Endothelial cell of umbilical vein (primary cell): ENCODE measurements at places on chromosomes 3 and 15. TPM values are rescaled to one million over a fixed set of nuclear protein-coding genes. Genes with fewer than 3 reads are reported as not detected.
A peak's percentile ranks its signal among the peaks of the same experiment; 100 is the strongest.

GRCh38 chr3:148707601-148708380, 10.1 kb downstream of the AGTR1 start:
- no peak for DNase-seq
- no peaks in the 10 kb centered on the region for H3K4me1 ChIP-seq
- no peak overlapping the region for H3K4me3 ChIP-seq
- no peak overlapping the region for H3K27ac ChIP-seq
- no peaks in the 10 kb centered on the region for H3K36me3 ChIP-seq

- DNase-seq = no peak
- no peak overlapping the region for H3K27ac ChIP-seq
- no peak overlapping the region for H3K4me3 ChIP-seq
These were observed 19.5 kb upstream of the BSN start for GRCh38 chr3:49534581-49535441.

DNA sequence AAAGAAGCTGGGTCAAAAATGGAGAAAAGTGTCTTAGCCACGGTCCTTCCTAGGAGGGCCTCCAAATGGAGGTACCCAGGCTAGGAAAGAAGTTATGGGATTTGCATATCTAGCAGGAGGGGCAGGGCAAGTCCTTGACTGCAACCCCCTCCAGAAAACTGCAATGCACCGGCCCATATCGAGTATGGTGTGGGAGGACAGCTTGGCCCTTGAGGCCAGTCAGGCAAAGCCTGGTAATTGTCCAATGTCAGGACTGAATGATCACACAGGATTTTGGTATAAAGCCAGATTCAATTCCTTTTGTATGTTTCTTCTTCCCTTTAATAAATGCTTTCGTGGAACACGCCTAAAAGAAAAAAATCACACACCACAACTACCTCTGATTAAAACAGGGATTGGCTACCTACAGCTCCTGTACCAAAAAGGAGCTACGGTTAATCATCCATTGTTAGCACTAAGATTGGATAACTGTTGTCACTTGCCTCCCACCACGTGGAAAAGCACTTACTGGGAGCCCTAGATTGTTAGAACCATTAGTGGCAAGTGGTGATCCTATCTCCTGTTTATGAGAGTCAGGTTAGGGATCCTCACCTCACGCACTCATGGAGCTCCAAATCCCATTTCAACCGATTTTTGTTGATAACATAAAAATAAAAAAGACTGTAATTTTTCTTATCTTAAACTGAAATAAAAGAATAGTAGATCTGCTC, 1.2 kb downstream of the ZNF770 start:
- peak; percentile 30 for DNase-seq
- H3K36me3 ChIP-seq = peaks cover 2% of the 10 kb centered on the region
- peak overlapping the region; percentile 90 for H3K27ac ChIP-seq
- peak overlapping the region; percentile 70 for H3K4me3 ChIP-seq
- H3K4me1 ChIP-seq = peaks cover 32% of the 10 kb centered on the region

DNA sequence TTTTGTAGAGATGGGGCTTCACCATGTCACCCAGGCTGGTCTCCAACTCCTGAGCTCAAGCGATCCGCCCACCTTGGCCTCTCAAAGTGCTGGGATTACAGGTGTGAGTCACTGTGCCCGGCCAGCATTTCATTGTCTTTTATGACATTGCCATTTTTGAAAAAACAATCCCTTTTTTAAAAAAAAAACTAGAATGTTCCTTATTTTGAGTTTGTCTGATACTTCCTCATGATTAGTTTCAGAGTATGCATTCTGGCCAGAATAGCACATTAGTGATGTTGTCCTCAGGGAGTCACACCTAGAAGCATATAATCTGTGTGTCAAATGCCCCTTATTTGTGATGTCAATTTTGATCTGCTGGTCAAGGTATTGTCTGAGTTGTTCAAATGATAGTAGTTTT, 21.2 kb upstream of the NMD3 start:
- H3K4me3 ChIP-seq = no peak overlapping the region
- no peaks in the 10 kb centered on the region for H3K4me1 ChIP-seq
- no peaks in the 10 kb centered on the region for H3K36me3 ChIP-seq
- H3K27ac ChIP-seq = no peak overlapping the region

- H3K27ac ChIP-seq = no peak overlapping the region
- no peaks in the 10 kb centered on the region for H3K27me3 ChIP-seq
These were observed 337.0 kb downstream of the KCNH8 start for GRCh38 chr3:19485267-19485666.

GRCh38 chr3:27114684-27115083, 254.5 kb downstream of the NEK10 start:
- H3K4me1 ChIP-seq = no peaks in the 10 kb centered on the region
- no peak overlapping the region for H3K4me3 ChIP-seq
- DNase-seq = no peak
- no peak overlapping the region for H3K27ac ChIP-seq
- H3K27me3 ChIP-seq = no peaks in the 10 kb centered on the region

- no peak overlapping the region for H3K4me3 ChIP-seq
- no peaks in the 10 kb centered on the region for H3K4me1 ChIP-seq
- no peak overlapping the region for H3K27ac ChIP-seq
- H3K27me3 ChIP-seq = no peaks in the 10 kb centered on the region
- H3K36me3 ChIP-seq = no peaks in the 10 kb centered on the region
These were observed 182.9 kb downstream of the AKAP13 start for GRCh38 chr15:85563328-85563727.

- no peak overlapping the region for H3K27ac ChIP-seq
- H3K27me3 ChIP-seq = no peaks in the 10 kb centered on the region
- no peak for DNase-seq
- no peak overlapping the region for H3K4me3 ChIP-seq
These were observed 563.5 kb upstream of the TBL1XR1 start for GRCh38 chr3:177760803-177761202.

DNA sequence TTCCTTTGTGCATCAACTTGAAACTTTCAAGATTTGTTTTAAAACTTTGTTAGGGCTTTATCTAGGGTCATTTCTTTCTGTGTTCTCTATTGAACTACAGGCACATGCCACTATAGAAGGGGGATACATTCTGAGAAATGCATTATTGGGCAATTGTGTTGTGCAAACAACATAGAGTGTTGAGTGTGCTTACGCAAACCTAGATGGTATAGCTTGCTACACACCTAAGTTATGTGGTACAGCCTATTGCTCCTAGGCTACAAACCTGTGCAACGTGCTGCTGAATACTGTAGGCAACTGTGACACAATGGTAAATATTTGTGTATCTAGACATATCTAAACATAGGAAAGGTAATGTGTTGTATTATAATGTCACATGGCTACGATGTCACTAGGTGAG, 33.0 kb upstream of the KLF13 start:
- H3K36me3 ChIP-seq = no peaks in the 10 kb centered on the region
- peaks cover 30% of the 10 kb centered on the region for H3K27me3 ChIP-seq

- H3K27me3 ChIP-seq = peaks cover 2% of the 10 kb centered on the region
- no peak overlapping the region for H3K4me3 ChIP-seq
- no peak for DNase-seq
- H3K27ac ChIP-seq = no peak overlapping the region
These were observed 37.7 kb upstream of the HES1 start for GRCh38 chr3:194098081-194098842.

DNA sequence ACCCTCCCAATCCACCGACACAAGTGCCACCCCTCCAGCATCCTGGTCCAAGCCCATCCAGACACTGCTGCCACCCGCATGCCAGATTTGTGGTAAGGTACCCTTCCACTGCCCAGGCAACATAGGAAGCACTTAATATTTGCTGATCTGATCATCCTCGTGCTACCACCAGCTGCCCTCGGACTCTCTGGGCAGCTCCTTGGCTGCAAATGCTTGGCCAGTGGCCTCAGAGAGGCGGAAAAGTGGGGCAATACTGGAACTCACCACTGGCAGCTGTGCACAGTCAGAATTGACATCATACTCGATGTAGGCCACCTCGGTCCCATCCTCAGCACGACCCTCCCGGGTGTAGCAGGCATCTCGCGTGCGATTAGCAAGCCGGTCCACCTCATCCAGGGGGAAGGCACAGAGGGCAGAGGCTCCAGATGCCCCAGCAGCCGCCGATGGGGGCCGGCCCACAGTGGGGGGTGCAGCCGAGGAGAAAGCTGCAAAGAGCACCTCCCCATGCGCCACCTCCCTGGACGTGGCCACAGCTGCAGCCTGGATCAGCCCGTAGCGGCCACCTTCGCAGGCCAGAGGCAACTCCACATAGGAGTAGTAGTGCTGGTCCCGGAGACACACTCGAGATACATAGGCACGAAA, 6.5 kb downstream of the PLXNB1 start:
- peaks cover 4% of the 10 kb centered on the region for H3K4me1 ChIP-seq
- no peak overlapping the region for H3K27ac ChIP-seq

- no peaks in the 10 kb centered on the region for H3K36me3 ChIP-seq
- H3K27me3 ChIP-seq = no peaks in the 10 kb centered on the region
- H3K4me1 ChIP-seq = no peaks in the 10 kb centered on the region
- no peak for DNase-seq
- H3K4me3 ChIP-seq = no peak overlapping the region
These were observed 31.4 kb upstream of the UBE3A start for GRCh38 chr15:25470230-25470629.

DNA sequence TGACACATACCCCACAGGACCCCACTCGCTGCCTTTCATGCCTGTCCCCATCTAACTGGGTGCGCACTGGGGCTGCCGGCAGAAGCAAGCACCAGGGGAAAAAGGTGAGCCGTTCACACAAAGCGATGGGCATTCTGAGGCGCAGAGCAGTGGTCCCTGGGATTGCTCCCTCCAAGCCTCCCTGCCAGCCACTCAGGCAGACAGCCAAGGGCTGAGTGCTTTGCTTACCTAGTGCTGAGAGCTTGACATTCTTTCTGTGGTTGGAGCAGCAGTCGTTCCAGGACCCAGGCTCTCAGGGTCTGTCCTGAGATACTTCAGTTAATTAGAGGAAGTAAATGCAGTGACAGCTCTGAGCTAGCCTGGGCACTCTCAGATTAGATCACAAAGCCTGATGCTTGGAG, 5.7 kb downstream of the ESYT3 start:
- H3K4me3 ChIP-seq = no peak overlapping the region
- H3K36me3 ChIP-seq = no peaks in the 10 kb centered on the region
- H3K27me3 ChIP-seq = peaks cover 18% of the 10 kb centered on the region
- DNase-seq = no peak
- peaks cover 2% of the 10 kb centered on the region for H3K4me1 ChIP-seq

GRCh38 chr3:51669241-51670052, 1.6 kb upstream of the TEX264 start:
- peaks cover 3% of the 10 kb centered on the region for H3K36me3 ChIP-seq
- peaks cover 12% of the 10 kb centered on the region for H3K4me1 ChIP-seq
- no peak overlapping the region for H3K27ac ChIP-seq

- H3K27me3 ChIP-seq = no peaks in the 10 kb centered on the region
- H3K4me3 ChIP-seq = no peak overlapping the region
- peaks cover 8% of the 10 kb centered on the region for H3K4me1 ChIP-seq
- H3K27ac ChIP-seq = no peak overlapping the region
- peak; percentile 74 for DNase-seq
These were observed 99.6 kb downstream of the ABI3BP start for GRCh38 chr3:100893590-100893989.

Gene ATP13A4
- 1.0 TPM in 1 of 2 replicates, not detected in the other for total RNA-seq

Gene TMEM207
- total RNA-seq = not detected in 2 replicates

Gene GPR171
- not detected in 2 replicates for total RNA-seq

Gene ELL3
- 2.4 and 3.6 TPM in 2 replicates for total RNA-seq

Gene LIPH
- not detected in 2 replicates for total RNA-seq

Gene TRANK1
- 8.0 and 14.4 TPM in 2 replicates for total RNA-seq

Gene DAZL
- total RNA-seq = not detected in 2 replicates
